ENCODE measurements at places on chromosomes 13 and 19.

GRCh38 chr13:76696370-76696769 is 189.8 kb downstream of the KCTD12 start:
- no peak for DNase-seq

GRCh38 chr19:6220385-6221191 is 59.2 kb downstream of the MLLT1 start:
- no peak for DNase-seq

GRCh38 chr19:1825909-1826556 is 14.0 kb upstream of the ATP8B3 start:
- DNase-seq: peak; percentile 22

- DNase-seq: no peak
Observed at GRCh38 chr13:25319771-25320170, 18.3 kb downstream of the NUP58 start.

- DNase-seq: no peak
Observed at GRCh38 chr13:48078251-48078656, 16.6 kb downstream of the MED4 start.

- DNase-seq: no peak
Observed at GRCh38 chr13:32852526-32852925, 163.7 kb upstream of the KL start.

DNA sequence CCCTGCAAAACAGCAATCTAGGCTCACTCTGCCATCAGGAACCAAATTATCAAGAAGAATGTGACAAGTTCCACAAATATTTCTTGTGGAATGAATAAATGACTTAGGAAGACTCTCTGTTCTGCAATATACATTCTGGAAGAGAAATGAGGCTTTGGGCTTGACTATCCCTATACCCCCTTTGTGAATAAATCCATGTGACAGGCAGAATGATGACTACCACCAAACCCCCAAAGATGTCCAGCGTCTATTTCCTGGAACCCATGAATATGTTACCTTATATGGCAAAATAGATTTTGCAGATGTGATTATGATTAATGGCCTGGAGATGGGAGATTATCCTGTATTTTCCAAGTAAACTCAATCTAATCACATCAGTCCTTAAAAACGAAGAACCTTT is 139.3 kb downstream of the ENOX1 start:
- no peak for DNase-seq

GRCh38 chr13:29849071-29849631 is 1.3 kb downstream of the UBL3 start:
- no peak for DNase-seq

GRCh38 chr19:54574051-54574450 is 461 bp downstream of the LILRA2 start:
- DNase-seq: no peak

- no peak for DNase-seq
Observed at GRCh38 chr19:16316506-16316882, 8.1 kb upstream of the KLF2 start.

DNA sequence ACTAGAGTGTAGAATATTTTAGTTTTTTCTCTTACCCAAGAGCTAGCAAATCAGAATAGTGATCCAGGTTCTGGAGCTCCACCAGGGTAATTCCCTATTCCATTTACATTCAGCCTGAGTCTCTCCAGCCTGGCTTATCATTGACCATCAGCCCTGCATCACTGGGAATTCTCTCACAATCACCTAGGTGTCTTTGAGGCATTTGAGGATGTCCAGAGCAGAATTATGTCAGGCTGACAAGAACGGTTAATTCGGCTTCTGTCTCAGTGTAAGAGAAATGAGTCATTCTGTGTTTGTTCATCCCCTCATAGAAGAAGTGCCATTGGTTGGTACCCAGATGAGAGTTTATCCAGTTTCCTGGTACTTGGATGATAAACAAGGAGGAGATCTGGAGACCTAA is 180.5 kb downstream of the ZNF737 start:
- DNase-seq: no peak

DNA sequence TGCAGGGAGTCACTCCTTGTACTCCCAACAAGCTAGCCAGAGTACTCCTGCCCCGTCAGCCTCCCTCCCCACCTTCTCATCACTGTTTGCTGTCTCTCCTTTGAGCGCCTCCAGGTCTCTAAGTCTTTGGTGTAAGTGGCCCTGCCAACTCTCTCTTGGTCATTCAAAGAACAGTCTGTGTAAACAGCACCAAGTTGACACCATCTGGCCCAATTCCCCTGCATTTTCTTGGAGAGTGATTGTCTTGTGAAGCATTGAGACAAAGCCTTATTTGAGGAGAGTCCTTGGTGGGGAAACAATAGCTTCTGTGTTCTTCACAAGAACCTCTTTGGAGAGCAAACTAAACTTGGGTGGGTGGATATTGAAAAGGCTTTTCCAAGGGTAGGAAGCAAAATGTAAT is 114.6 kb upstream of the RNF113B start:
- DNase-seq: no peak

- DNase-seq: no peak
Observed at GRCh38 chr19:4342314-4342614, 1.1 kb upstream of the MPND start.

DNA sequence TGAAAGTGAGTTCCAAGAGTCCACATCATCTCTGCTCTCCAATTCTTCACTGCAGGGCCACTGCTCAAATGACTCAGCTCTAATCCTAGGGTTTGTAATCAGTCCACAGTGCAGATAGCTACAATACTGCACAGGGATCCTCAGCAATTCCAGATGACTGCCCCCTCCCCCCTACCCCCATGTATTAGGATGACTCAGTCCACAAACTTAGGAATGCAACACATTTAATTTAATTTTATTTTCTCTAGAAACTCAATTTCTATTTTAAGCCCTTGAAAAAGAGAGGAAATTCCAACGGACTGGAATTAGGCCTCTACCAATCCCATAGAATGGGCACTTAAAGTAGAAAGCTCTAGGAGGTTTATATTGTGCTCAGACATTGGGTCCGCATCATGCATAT is 173.8 kb upstream of the SOX21 start:
- no peak for DNase-seq

GRCh38 chr13:111609631-111610030 is 289.2 kb downstream of the TEX29 start:
- no peak for DNase-seq

- no peak for DNase-seq
Observed at GRCh38 chr13:42071672-42072419, 23.4 kb downstream of the DGKH start.

DNA sequence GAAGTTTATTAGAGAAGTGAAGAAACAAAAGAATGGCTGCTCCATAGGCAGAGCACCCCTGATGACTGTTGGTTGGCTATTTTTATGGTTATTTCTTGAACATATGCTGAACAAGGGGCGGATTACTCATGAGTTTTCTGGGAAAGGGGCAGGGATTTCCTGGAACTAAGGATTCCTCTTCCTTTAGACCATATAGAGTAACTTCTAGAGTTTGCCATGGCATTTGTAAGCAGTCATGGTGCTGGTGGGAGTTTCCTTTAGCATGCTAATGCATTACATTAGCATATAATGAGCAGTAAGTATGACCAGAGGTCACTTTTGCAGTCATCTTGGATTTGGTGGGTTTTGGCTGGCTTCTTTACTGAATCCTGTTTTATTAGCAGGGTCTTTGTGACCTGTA is 38.7 kb upstream of the PCDH8 start:
- DNase-seq: no peak

DNA sequence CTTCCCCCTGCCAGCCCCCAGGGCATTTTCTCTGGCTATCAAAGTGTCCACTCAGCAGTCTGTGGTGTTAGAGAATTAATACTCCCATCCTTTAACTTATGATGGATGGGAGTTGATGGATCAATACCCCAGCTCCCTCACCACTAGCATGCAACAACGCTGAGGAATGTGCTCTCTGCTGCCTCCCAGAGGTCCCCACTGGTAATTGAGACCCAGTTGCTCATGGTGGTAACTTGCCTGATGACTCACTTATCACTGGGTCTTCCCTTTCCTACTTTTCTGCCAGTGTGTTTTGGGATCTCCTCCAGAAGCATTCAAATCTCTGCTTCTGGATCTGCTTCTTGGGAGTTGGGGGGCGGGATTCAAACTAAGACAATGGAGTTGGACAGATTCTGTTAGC is 20.3 kb upstream of the CACNA1A start:
- DNase-seq: no peak

GRCh38 chr19:44668985-44669764 is 2.1 kb upstream of the CEACAM19 start:
- DNase-seq: no peak

DNA sequence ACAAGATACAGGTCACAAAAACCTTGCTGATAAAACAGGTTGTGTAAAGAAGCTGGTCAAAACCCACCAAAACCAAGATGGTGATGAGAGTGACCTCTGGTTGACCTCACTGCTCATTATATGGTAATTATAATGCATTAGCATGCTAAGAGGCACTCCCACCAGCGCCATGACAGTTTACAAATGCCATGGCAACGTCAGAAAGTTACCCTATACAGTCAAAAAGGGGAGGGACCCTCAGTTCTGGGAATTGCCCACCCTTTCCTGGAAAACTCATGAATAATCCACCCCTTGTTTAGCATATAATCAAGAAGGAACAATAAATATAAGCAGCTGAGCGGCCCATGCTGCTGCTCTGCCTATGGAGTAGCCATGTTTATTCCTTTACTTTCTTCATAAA is 434.1 kb downstream of the ZNF536 start:
- DNase-seq: no peak

DNA sequence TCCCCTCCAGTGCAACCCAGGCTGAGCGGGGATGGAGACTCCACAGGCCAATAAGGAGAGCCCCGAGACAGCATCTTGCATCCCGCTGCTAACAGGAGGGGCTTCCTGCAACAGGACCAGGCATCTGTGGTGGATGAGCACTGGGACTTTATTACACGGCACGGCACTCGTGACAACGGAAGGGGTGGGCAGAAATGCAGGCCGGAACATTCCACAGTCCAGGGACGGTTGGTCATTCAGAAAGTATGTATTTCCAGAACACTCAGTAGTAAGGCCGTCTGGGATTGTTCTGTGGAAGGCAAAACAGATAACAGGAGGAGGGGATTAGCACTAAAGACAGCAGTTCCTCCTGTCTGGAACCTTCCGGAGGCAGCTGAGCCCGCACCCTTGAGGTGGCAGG is 3.3 kb upstream of the TM6SF2 start:
- DNase-seq: no peak

DNA sequence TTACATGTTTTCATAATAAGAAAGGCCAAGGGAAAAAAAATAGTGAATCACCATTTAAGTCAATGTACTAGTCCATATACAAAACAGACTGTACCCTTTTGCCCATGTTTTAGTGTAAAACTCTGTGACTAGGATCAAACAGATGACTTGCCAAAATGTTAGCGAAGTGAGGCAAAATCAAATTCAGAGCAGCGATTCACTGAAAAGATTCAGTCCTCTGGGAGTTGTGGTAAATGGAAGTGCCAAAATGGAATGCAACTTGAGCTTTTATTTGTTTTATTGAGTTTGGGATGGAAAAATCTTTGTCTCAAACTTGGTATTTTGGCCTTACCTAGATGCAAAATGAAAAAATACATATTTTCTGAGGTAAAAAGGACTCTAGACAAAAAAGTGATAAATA is 9.1 kb downstream of the CDADC1 start:
- DNase-seq: no peak

- DNase-seq: no peak
Observed at GRCh38 chr19:30155381-30156200, 213.6 kb downstream of the URI1 start.

- DNase-seq: no peak
Observed at GRCh38 chr19:13169769-13170168, 19.6 kb downstream of the IER2 start.

DNA sequence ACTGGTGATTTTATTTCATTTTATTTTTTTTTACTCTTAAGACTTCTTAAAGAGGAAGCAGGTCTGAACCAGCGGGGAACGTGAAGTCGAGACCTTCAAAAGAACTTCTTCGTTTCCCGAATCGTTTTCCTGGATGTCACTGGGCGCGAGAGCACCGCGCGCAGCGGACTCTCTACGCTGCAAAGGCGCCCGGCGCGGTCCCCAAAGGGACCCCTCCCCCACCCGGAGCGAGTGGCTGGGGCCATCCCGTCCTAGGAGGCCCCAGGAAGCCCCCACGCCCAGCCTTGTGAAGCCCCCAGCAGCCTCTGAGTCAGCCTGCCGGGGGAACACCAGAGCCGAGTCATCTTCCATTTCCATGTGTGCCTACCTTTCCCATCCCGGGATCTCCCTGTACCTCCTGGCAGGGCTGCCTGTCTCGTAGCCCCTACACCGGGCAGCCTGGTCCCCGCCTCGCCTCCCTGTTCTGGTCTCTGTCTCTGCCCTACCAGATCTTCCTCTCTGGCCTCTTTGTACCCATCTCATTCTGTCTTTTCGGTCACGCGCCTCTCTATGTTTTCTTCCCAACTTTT is 608 bp downstream of the CD70 start:
- DNase-seq: no peak

- no peak for DNase-seq
Observed at GRCh38 chr13:79290595-79291244, 115.3 kb downstream of the RBM26 start.

GRCh38 chr19:58261968-58262921 is 16.5 kb upstream of the ZNF8 start:
- no peak for DNase-seq

- no peak for DNase-seq
Observed at GRCh38 chr13:45518525-45519245, 53.9 kb downstream of the COG3 start.

GRCh38 chr19:1133471-1133929 is 29.7 kb downstream of the GPX4 start:
- no peak for DNase-seq

DNA sequence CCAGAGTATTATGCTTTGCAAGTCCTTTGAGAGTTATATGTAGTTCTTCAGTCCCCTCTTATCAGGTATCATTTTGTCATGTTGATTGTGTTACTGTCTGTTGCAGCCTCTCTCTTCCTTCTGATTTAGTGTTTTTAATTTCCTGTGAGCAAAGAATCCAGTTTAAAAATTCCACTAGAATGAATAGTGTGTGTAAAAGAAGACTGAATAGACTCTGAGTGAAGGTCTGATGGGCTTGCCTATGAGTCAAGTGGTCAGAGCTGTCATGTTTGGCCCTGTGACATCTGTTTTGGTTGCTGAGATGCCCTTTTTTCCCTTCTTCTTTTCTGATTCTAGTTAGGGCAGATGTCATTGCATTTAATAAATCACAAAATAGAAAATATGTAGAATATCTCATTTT is 23.3 kb upstream of the KCTD4 start:
- no peak for DNase-seq

DNA sequence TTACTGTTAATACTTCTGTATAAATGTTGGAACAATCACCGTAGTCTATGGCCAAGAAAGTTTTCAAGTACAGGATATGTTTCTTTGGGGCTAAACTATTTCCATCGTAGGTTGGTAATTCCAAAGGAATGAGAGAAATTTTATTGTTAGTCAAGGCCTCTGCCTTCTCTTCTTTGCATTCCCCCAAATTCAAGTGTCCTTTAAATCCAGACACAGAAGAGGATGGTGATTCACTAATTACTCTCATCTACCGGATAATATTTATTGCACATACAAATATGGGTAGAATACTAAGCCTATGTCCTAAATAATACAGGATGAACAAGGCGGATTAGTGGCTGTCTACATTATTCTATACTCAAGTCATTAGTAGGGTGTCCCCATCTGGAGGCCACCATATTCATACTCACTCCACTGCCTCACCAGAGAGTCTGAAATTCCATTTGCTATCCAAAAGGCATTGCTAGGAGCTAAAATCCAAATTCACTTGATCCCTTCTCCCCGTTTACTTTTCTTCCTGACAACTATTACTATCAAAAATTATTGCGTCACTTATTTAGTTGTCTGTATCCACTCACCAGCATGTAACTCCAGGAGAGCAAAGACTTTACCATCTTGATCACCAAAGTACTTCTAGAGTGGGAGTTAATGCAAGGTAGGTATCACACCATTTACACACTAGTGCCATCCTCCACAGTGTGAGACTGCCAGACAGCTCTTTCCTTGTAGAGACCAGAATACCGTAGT is 82.4 kb upstream of the SGCG start:
- no peak for DNase-seq

Measured in NCI-H2107 (cell line).